ENCODE measurements at places on chromosomes 6 and 20. TPM values are rescaled to one million over a fixed set of nuclear protein-coding genes. Genes with fewer than 3 reads are reported as not detected.

DNA sequence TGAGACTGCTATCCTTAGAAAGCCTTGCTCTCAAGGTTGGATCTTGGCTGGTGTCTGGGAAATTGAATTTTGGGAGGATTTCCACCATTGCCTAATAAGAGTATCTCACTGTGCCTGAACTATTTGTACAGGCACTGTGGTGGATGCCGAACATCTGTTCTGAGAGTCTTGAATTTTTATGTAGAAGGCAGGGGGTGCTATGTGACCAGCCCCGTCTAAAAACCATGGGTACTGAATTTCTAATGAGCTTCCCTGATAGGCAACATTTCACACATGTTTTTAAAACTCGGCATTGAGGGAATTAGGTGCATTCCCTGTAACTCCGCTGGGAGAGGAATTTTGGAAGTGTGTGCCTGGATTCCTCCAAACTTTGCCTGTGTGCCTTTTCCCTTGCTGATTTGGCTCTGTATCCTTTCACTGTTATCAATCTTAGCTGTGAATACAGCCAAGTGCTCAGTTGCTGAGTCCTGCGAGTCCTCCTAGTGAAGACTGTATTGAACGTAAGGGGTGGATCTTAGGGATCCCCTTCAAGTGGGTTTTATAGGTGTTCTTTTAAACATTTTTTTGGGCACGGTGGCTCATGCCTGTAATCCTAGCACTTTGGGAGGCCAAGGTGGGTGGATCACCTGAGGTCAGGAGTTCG, 27.6 kb upstream of the SCAF8 start:
- DNase-seq = no peak

MUCL3 gene
- not detected for total RNA-seq

GRCh38 chr20:50538276-50538675, 28.1 kb downstream of the PTPN1 start:
- no peak for DNase-seq

ABHD16B gene
- not detected for total RNA-seq

- DNase-seq = peak; percentile 93
These were observed at the start of gene BICRAL for GRCh38 chr6:42781796-42782688. BICRAL (plus strand) TSS chr6:42782052; CDS start chr6:42822023, 39,971 bp downstream.

- DNase-seq = no peak
These were observed 37.7 kb upstream of the SLC4A11 start for GRCh38 chr20:3276680-3277015.

DNA sequence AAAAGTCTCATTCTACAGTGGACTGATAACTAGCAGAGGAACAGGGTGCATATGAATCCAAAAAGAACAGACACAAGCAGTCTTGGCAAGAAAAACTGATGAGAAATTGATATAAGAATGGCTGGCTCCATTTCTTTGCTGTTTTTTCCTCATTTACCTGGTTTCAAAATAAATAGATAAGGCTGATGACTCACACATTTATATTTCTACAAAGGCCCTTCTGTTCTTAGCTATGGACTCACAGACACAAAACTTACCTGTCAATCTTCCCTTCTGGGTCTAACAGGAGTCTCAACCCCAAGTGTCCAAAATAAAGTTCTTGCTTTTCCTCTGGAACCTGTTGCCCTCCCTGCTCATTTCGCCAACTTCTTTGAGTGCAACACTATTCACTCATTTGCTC, 941 bp downstream of the SLC17A4 start:
- no peak for DNase-seq

VGLL2 gene
- total RNA-seq = not detected

DNA sequence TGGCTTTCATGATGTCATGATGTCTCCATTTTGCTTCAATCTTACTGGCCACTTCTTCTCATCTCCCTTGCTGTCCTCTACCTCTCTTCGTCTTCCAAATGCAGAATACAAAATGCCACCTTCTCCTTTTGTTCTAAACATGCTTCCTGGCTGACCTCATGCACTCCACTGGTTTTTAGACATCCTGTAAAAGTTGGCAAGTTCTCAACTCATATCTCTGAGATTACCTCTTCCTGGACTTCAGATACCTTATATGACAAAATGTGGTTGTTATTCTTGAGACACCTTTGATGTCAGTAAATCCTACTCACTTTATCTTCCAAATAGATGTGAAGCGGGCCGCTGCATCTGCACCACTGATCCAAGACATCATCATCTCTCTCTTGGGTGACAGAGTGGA, 212.7 kb upstream of the FOXA2 start:
- DNase-seq = no peak

PKIG gene
- total RNA-seq = 1.7 TPM

DNA sequence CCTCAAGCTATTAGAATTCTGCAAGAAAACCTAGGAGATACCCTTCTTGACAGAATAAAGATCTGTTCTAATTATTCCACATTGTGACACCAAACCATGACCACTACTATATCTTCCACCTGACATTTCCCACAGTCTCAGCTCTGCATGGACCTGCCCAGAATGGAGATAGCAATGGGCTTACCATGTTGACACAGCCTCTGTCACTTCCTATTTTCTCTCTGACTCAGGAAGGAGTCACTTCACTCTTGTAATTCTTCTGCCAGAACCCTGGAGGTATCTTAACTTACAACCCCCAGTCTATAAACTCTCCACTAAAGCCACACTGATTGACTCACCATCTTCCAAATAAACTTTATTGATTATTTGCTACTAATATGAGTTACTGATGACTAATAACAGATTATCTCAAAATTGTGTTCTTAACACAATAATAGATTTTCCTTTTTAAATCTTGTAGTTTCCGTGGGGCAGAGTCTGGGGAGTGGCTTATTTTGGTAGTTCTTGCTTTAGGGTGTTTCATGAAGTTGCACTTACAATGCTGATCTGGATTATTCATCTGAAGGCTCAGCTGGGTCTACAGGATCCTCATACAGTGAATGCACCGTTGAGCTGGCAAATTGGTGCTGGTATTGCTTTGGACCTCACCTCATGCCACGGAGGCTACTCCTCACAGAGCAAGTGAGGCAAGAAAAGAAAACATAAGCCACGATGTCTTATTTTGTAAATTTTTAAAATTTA, 869.9 kb downstream of the KIF16B start:
- no peak for DNase-seq

GMPR gene
- 2.1 TPM for total RNA-seq

- no peak for DNase-seq
These were observed 121.8 kb upstream of the FOXO3 start for GRCh38 chr6:108438918-108439317.

GRCh38 chr20:35595456-35595855, 20.2 kb upstream of the SPAG4 start:
- no peak for DNase-seq

DNA sequence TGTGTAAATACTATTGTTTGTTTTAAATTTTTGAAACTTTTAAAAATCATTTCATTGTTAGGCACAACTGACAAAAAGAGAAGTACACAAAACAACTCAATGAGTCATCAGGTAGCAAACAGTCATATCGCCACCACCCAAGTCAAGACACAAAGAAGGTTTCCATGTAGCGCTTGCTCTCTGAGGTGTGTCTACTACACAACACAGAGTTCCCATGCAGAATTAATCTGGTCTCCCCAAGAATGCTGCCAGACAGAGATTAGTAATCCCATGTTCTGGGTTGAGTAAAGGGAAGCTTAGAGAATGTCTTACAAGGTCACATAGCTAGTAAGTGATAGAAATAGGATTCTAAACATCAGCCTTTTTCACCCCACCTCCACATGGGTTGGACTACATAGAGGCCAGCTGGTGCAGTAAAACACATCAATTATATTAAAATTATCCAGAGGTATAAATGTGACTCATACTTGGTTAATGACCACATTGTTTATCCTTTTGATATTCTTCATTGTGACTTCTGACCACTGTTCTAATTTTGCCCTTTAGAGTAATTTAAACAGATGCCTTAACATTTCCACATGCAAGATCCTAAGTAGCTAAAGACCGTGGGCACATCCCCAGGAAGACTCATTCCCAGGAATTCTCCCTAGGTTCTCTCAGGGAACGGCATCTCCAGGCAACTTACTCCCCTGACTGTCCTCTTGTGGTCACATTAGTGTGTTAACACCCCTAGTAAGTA, 413.5 kb downstream of the PRKN start:
- DNase-seq = no peak

- DNase-seq = no peak
These were observed 161.0 kb downstream of the NFATC2 start for GRCh38 chr20:51381557-51381956.

DNA sequence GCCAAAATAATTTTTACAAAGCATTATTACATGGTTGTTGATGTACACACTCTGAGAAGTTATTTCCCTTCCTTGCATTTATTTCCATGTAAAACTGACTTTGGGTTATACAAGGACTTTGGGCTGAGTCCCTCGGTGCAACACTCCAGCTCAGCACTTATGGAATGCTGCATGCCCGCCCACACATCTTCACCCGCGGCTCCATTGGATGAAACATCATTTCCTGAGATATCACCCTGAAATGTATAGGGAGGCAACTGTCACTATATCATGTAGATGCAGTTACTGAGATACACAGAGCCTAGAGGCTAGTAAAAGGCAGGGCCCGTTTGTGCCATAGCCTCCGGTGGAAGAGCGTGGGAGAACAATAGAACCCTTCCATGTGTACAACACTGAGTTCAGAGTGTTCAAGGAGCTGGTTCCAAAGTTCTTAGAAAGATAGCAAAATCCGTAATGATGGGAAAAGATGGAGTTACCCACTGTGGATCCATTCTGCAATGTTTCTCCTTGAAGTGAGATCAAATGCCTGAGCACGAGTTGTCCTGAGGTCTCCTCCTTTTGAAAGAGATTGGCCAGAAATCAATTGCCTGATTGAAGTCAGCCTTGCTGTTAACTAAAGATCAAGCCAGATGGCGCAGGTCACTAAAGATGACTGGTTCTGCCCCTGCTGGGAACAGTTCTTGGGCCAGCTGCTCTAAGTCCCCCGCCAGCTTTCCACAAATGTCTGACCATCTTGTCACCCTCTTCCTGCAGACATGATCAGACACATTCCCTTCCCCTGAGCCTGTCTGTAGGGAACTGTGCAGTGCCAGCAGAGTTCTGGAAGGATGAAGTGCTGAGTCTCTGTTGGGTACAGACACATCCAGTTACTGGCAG, 100.9 kb upstream of the IYD start:
- no peak for DNase-seq

LAMA4 gene
- not detected for total RNA-seq

RBBP8NL gene
- total RNA-seq = not detected

DNA sequence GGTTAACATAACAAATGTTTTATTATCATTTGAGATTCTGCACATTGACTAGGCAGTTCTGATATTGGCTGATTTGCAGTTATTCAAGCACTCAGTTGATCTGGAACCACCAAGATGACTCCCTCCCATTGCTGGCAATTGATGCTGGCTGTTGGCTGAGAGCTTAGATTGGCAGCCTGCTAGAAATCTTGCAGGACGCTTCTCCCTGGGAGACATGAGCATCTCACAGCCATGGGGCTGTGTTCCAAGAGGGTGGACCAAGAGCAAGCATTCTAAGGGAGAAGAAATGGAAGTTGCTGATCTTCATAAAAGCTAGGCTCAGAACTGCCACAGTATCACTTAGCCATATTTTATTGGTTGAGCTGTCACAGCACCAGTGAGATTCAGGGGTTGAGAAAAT, 233.4 kb upstream of the ID4 start:
- DNase-seq = no peak

DNA sequence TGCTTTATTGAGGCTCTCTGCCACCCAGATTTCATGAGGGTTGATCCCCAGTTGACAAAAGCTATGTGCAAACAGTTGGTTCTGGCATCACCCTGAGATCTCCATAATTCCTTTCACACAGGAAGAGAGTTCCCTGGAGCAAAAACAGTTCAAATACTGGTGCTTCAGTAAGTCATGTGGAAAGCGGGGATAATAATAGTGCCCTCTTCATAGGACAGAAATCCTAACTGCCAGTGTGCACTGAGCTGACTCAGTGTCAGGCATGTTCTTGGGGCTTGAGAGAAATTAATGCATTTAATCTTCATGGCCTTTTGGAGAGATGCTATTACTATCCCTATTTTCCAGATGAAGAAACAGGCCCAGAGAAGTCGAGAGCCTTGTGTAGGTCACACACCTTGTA, 7.9 kb upstream of the SLC52A3 start:
- DNase-seq = no peak

GRCh38 chr6:42831237-42831636, 48.2 kb upstream of the RPL7L1 start:
- DNase-seq = no peak

LGSN gene
- not detected for total RNA-seq

STMND1 gene
- not detected for total RNA-seq

DNA sequence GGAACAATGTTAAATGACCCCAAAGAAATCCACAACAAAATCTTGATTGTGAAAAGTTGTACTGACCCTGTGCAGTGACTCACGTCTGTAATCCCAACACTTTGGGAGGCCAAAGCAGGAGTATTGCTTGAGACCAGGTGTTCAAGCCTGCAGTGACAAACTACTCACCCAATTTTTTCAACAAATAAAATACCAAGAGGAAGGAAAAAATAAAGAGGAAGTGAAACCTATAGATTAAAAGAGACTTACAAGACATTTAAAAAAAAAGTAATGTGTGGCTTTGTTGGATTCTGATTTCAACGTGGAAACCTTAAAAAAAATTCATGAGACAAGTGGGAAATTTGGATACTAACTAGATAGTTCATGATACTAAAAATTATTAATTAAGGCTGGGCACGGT, 31.9 kb downstream of the GINS1 start:
- DNase-seq = no peak

- no peak for DNase-seq
These were observed 379.6 kb downstream of the COL12A1 start for GRCh38 chr6:74826263-74826662.

GTSF1L gene
- total RNA-seq = not detected

DNA sequence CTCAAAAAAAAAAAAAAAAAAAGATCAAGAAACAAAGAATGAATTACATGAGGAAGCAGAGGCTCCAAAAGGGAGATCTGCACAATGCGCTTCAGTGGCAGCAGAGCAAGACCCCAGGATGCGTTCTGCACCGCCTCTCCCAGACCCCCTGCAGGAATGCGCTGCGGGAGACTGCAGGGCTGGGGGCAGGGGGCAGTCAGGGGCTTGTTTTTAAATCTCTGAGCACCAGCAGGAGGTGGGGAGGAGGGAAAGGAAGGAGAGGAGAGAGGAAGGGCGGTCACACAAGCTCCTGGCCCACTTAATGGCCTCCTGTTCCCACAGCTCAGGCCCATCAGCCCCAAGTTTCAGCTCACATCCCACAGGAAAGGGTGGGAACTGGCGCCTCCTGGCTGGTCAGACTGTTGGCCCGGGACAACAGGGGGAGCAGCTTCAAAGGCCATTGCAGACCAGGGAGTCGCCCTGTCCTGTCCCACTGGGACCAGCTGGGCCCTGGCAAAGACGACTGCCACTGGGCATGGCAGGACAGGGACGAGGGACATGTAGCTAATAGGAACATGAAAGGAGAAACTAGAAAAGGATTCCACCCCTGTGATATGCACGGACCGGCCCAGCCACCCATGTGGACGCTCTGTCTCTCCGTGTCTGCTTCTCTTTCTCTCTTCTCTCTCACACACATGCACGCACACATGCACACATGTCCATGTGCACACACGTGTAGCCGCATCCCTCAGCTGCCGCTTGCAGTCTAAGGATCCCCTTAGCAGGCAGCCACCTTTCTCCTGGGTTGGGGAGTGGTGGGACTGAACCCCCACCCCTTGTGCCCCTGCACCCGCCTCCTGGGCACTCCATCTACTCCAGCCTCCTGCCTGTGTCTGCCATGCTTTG, 34.7 kb downstream of the TFEB start:
- DNase-seq = no peak

LRRC73 gene
- total RNA-seq = 0.14 TPM

SMIM26 gene
- 55.8 TPM for total RNA-seq

All from activated CD4-positive, alpha-beta T cell treated with anti-CD3 and anti-CD28 coated beads, Interleukin-2, amount 10 ng/mL, durations not matched to agents 24 days and 14 days (primary cell).